Memory B cell (primary cell): ENCODE measurements at places on chromosomes 2 and 18.

GRCh38 chr2:70508711-70509462 is 44.7 kb downstream of the TGFA start:
- no peaks in the 10 kb centered on the region for H3K27me3 ChIP-seq
- no peaks in the 10 kb centered on the region for H3K36me3 ChIP-seq
- no peak for DNase-seq
- H3K27ac ChIP-seq, result no peak overlapping the region
- no peaks in the 10 kb centered on the region for H3K4me1 ChIP-seq

DNA sequence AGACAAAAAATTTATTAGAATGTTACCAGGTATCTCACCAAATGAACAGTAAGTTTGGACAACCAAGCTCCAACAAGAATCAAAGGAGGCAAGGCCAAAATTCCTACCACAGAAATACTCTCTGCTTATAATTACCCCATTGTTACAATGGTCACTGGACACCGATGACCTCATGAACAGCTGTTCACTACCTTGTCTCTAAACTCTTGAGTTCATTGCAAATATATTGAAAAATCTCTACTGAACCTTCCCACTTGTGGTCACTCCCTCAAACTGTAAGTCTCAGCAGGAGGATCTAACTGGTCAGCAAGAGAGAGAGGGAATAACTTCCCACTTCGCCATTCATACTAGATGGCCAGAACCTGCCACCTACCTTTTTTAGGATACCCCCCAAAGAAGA is 50.0 kb downstream of the ERBB4 start:
- no peaks in the 10 kb centered on the region for H3K27me3 ChIP-seq
- no peaks in the 10 kb centered on the region for H3K4me1 ChIP-seq
- no peak overlapping the region for H3K27ac ChIP-seq
- DNase-seq, result no peak

DNA sequence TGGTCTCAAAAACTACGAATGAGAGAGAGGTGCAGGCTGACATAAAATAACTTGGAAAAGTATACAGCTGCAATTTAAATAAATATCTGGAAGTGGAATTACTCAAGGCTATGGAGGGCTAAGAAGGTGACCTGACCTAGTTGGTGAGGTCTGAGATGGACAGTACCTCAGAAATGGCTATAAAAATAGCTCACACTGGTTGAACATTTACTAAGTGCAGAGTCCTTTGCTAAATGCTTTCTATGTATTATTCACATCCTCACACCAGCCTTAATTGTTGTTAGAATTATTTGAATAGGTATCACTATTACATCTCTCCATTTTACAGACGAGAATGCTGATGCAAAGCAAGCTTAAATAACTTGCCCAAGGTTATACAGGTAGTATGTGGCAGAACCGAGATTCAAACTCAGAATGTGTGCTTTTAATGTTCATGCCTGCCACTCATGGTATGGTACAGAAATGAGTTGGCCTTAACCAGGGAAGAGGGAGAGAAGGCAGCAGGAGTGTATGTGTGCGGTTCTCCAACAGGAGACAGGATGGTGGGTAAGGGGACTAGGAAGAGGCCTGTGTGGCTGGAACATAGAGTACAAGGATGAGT is 37.4 kb downstream of the MRPL44 start:
- no peak for DNase-seq
- H3K36me3 ChIP-seq, result no peaks in the 10 kb centered on the region
- H3K4me1 ChIP-seq, result no peaks in the 10 kb centered on the region
- no peak overlapping the region for H3K4me3 ChIP-seq

- no peak overlapping the region for H3K27ac ChIP-seq
- H3K4me3 ChIP-seq, result no peak overlapping the region
- peaks cover 2% of the 10 kb centered on the region for H3K36me3 ChIP-seq
- no peak for DNase-seq
- no peaks in the 10 kb centered on the region for H3K27me3 ChIP-seq
These were observed 23.8 kb upstream of the SERTAD2 start for GRCh38 chr2:64677530-64677929.

- no peak overlapping the region for H3K27ac ChIP-seq
- DNase-seq, result no peak
- no peaks in the 10 kb centered on the region for H3K27me3 ChIP-seq
- no peak overlapping the region for H3K4me3 ChIP-seq
- peaks cover 8% of the 10 kb centered on the region for H3K4me1 ChIP-seq
These were observed 6.2 kb downstream of the DBI start for GRCh38 chr2:119372778-119373568.

DNA sequence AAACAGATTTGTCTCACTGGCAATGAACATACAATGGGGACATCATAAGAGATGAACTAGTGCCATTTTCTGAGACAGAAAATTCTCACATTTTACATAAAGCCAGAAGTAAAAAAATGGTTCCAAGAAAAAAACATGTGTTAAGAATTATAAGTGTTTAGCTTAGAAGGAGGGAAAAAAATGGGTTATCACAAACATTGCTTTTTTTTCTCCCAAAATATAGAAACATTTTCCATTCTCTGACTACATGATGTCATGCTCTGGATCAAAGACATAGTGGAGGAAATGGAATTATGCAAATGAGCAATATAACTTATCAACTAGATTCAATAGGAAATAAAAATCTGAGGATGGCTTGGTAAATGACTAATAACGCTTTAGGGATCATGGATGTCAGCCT is 49.8 kb downstream of the SPATS2L start:
- DNase-seq, result no peak
- H3K27me3 ChIP-seq, result peaks cover 12% of the 10 kb centered on the region
- H3K36me3 ChIP-seq, result no peaks in the 10 kb centered on the region
- no peak overlapping the region for H3K27ac ChIP-seq
- H3K4me3 ChIP-seq, result no peak overlapping the region
- H3K4me1 ChIP-seq, result no peaks in the 10 kb centered on the region

- no peaks in the 10 kb centered on the region for H3K27me3 ChIP-seq
- H3K36me3 ChIP-seq, result no peaks in the 10 kb centered on the region
- H3K4me1 ChIP-seq, result peaks cover 73% of the 10 kb centered on the region
- H3K4me3 ChIP-seq, result peak overlapping the region; percentile 99
- peak overlapping the region; percentile 100 for H3K27ac ChIP-seq
These were observed 1.3 kb downstream of the MAPRE2 start for GRCh38 chr18:35042389-35043071.

GRCh38 chr18:10296491-10296890 is 157.9 kb upstream of the APCDD1 start:
- H3K27ac ChIP-seq, result no peak overlapping the region
- no peak for DNase-seq
- no peak overlapping the region for H3K4me3 ChIP-seq
- H3K4me1 ChIP-seq, result peaks cover 22% of the 10 kb centered on the region

DNA sequence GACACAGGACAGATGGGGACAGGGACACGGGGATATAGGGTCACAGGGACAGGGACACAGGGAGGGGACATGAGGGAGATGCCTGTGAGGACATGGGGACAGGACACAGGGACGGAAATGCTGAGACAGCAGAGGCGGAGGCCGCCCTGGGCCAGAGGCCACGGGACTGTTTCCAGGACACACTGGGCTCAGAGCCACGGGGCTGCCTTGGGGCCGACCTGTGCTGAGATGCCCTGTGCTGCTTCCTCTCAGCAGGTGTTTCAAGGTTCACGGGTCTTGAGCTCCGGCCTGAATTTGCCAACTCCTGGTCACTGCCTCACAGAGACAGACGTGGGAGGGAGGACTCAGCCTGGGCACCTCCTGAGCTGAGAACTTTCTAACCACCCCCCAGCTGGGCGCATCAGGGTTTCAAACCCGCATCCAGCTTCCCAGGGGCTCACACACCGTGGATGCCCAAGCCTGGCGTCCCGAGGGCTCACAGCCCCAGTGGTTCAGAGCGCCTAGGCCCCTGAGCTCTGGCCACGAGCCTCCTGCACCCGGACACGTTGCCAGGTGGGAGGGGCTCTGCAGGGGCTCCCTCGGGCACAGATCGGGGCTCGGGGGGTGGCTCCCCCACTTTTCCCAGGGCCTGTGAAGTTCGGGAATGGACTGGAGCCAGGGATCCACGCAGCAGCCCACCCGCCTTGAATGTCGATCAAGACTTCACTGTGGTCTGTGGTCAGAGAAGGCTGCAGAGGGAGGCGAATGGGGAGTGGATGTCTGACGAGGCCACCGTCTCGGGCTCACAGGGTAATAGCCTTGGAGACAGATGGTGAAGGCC is 64.1 kb downstream of the SLC66A2 start:
- peaks cover 2% of the 10 kb centered on the region for H3K27me3 ChIP-seq

DNA sequence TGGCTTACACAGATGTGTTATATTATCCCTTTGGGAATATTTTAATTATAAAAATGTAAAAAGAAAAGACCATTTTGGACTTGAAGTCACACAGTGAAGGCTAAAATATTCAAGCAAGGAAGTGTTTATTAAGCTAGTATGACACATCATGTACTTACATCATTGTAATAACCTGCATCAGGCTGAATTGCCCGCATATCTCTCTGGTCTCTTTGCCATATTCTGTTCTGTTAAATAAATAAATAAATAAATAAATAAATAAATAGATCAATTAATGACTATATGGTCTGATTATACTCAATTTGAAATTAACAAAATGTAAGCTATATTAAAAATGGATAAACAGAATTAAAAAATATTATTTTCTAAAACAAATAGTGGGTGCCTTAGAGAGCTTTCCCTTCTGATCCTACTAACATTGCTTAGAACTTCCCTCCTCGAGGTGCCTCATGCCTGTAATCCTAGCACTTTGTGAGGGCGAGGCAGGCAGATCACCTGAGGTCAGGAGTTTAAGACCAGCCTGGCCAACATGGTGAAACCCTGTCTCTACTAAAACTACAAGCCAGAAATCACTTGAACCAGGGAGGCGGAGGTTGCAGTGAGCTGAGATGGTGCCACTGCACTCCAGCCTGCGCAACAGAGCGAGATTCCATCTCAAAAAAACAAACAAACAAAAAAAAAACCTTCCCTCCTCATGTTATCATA is 42.0 kb downstream of the WDR33 start:
- peak overlapping the region; percentile 18 for H3K27ac ChIP-seq
- H3K36me3 ChIP-seq, result peaks cover 18% of the 10 kb centered on the region
- H3K4me3 ChIP-seq, result no peak overlapping the region
- H3K4me1 ChIP-seq, result peaks cover 8% of the 10 kb centered on the region
- no peak for DNase-seq

GRCh38 chr18:36903215-36903928 is 74.4 kb downstream of the KIAA1328 start:
- no peak overlapping the region for H3K27ac ChIP-seq
- DNase-seq, result no peak
- peaks cover 13% of the 10 kb centered on the region for H3K36me3 ChIP-seq
- H3K27me3 ChIP-seq, result no peaks in the 10 kb centered on the region
- H3K4me1 ChIP-seq, result no peaks in the 10 kb centered on the region

GRCh38 chr2:74740395-74740740 is 86.3 kb downstream of the SEMA4F start:
- no peaks in the 10 kb centered on the region for H3K4me1 ChIP-seq
- no peak overlapping the region for H3K4me3 ChIP-seq
- DNase-seq, result no peak
- peaks cover 8% of the 10 kb centered on the region for H3K27me3 ChIP-seq

DNA sequence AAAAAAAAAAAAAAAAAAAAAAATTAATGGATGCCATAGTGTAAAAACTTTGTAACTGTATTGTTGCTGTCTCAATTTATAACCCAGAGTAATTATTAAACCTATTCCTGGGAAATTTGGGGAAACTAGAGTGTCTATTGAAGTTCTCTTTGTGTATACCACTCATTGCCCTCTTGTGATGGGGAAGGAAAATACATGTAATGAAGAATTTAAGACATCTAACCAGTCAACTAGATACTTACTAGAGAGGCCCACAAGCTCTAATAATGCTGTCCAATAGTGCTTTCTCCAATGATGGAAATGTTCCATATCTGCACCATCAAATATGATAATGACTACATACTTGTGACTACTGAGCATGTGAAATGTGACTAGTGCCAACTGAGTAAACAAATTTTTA is 168.5 kb upstream of the SLC39A10 start:
- H3K27me3 ChIP-seq, result no peaks in the 10 kb centered on the region
- no peaks in the 10 kb centered on the region for H3K36me3 ChIP-seq
- no peak for DNase-seq
- no peak overlapping the region for H3K27ac ChIP-seq
- no peak overlapping the region for H3K4me3 ChIP-seq

DNA sequence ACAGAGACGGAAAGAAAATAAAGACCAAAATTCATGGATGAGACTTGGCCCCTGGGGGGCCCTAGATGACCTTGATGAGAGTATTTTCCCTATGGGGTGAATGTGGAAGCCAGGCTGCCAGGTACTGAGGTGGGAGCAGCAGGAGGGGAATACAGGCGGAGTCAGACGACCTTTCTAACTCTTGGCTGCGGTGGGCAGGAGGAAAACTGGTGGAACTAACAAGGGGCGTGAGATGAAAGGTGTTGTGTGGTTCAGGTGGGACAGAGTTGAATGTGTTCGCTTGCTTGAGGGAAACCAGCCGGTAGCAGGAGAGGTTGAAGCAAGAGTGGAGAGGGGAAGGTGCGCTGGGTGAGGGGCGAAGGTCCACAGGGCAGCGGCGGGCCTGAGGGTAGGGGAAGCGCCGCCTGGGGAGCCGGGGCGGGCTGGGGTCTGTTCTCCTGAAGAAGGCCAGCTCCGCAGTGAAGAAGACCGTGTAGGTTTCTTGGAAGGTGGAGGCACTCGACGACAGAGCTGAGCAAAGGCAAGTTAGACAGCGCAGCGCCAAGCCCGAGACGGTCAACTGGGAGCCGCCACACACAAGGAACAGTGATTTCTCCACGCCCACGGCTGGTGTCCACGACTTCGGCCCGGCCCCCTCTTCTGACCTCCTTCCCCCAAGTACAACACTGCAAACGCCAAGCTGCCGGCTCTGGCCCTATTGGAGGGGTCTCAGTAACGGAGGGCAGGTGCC is 61.7 kb downstream of the GNAL start:
- peak overlapping the region; percentile 32 for H3K4me3 ChIP-seq
- no peaks in the 10 kb centered on the region for H3K36me3 ChIP-seq
- H3K27ac ChIP-seq, result no peak overlapping the region
- peaks cover 26% of the 10 kb centered on the region for H3K27me3 ChIP-seq
- peaks cover 9% of the 10 kb centered on the region for H3K4me1 ChIP-seq

DNA sequence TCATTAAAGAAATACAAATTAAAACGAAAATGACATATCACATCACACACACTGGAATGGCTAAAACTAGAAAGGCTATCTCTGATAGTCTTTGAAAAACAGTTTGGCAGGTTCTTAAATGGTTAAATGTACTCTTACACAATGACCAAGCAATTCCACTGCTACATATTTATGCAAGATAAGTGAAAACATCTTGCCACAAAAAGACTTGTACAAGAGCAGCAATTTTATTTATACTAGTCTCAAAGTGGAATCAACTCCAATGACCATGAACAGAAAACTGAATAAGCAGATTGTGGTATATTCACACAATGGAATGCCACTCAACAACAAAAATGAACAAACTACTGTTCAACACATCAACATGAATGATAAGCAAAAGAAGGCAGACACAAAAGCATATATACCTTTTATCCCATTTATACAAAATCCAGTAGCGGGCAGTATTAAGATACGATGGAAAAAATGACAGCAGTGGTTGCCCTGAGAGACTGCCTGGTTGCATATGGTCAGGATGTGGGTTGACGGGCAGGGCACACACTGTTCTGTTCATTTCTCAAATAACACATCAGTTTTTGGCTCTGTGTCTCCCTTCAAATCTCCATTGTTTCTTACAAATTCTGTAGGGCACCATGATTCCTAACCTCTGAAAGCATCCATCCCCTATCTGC is 25.4 kb downstream of the SP100 start:
- peaks cover 39% of the 10 kb centered on the region for H3K36me3 ChIP-seq
- H3K4me3 ChIP-seq, result peak overlapping the region; percentile 68
- no peak for DNase-seq
- H3K27ac ChIP-seq, result peak overlapping the region; percentile 95
- H3K4me1 ChIP-seq, result peaks cover 32% of the 10 kb centered on the region
